ENCODE measurements at places on chromosomes 13 and 19.
A peak's percentile ranks its signal among the peaks of the same experiment; 100 is the strongest.

DNA sequence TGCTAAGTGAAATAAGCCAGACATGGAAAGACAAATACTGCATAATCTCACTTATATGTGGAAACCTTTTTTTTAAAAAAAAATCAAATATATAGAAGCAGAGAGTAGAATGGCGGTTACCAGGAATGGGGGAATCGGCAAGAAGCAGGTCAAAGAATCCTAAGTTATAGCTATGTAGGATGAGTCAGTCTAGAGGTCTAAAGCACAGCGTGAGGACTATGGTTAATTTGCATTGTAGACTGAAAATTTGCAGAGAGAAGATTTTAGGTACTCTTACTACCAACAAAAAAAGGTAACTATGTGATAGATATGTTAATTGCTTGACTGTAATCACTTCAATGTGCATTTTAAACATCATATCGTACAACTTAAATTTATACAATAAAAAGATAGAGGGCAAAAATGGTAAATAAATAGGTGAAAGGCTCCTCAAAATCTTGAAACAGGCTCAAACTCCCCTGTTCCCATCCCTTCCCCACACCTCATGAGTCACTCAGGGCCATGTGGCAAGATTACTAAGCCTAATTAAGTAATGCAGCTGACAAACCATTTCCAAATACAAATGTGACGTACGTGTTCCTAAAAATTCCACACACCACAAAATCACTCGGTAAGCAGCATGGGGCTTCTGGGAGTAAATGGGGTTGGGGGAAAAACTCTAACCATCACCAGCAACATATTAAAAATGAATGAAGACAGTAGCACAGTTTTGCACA lies 159.0 kb downstream of the USP12 start:
- DNase-seq, result no peak

GRCh38 chr13:48831248-48831647 lies 144.5 kb upstream of the FNDC3A start:
- no peak for DNase-seq

DNA sequence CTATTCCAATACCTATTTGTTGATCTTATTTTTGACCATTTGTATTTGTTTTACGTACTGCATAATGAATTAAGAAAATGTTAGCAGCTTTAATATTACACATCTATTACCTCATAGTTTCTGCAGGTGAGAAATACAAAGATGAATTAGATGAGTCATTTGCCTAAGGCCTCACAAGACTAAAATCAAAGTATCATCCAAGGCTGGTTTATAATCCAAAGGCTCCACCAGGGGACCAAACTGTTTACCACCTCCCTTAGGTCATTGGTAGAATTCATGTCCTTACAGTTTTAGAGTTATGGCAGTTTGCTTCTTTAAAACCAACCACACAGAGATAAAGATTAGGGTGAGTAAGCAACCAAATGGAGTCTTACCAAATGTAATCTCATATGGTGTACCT lies 848.1 kb downstream of the SLITRK6 start:
- DNase-seq, result no peak

- no peak for DNase-seq
These were observed 778.3 kb upstream of the SLC10A2 start for GRCh38 chr13:103844471-103844870.

DNA sequence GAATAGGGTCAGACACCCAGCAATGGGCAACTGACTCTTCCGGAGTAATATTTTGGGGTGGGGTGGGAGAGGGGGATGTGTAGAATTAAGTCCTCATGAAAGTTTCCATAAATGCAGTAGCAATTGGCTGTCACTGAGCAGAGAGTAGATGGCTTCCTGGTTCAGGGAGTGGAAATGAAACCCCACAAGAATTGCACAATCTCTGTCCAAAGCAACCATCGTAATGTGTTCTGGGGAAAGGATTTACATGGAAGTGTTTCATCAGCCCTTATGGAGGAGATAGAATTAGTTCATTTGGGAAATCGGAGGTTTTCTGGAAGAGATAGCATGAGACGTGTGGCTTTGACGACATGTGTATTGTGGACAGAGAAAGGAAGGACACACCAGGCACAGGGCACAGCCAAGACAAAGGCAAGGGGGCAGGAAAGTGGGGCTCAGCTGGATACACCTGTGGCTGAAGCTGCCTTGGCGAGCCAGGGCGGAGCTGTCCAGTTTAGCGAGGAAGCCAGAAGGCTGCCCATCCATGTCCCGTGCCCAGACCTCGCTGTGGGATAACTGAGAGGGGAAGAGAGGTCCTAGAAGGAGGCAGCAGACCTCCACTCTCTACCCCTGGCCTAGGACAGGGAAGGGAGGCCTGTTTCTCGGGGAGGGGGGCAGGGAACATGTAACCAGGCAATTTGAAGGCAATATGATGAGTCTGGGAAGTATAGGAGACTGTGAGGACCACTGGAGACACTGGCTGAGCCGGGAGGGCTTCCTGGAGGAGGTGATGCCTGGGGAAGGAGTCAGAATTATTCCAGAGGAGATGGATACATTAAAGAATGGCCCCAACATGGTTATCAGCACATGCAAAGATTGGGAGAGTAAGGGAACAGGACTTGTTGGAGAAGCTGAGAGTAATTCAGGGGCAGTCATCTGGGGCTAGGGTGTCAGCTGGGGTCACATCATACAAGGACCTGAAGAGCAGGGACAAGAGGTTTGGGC lies 2.6 kb upstream of the CLEC4G start:
- DNase-seq, result no peak

- no peak for DNase-seq
These were observed 18.4 kb downstream of the ZNF175 start for GRCh38 chr19:51589511-51589910.

GRCh38 chr19:30309176-30309575 lies 63.0 kb upstream of the ZNF536 start:
- no peak for DNase-seq

DNA sequence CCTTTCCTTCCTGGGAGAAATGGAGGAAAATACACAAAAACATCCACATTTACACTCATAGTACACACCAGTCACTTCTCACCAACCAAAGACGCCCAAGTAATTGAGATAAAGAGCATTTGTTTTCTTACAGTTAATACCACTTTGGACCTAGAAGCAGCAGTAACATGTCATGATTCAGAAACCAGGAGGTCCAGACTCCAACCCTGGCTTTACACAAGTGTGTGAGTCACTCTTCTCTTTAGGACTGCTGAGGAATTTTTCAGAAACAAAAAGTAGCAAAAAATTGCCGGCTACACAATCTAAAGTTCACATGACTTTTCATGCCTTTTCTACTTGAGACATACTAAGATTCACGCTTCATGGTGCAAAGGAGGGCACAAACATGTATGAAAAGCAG lies 42.1 kb downstream of the TUBGCP3 start:
- no peak for DNase-seq

DNA sequence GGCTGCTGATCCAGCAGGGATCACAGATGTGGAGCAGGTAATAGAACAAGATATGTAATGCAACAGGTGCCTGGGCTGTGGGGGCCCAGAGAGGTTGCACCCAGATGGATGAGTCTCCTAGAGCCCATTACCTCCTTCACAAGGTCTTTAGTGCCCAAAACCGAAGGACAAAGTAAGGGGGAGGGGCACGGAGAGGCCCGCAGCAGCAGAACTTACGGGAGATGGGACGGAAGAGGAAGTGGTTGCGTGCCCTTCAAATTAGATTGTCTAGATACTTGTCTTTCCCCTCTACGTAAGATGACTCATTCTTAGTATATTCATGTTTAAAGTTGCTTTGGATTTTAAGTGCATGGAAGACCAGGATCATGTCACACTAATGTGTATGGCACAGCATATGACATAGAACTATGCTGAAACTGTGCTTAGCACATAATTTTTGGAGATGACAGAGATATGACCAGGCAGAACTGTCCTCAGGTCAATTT lies 5.7 kb upstream of the MRPS31 start:
- DNase-seq, result peak; percentile 55

DNA sequence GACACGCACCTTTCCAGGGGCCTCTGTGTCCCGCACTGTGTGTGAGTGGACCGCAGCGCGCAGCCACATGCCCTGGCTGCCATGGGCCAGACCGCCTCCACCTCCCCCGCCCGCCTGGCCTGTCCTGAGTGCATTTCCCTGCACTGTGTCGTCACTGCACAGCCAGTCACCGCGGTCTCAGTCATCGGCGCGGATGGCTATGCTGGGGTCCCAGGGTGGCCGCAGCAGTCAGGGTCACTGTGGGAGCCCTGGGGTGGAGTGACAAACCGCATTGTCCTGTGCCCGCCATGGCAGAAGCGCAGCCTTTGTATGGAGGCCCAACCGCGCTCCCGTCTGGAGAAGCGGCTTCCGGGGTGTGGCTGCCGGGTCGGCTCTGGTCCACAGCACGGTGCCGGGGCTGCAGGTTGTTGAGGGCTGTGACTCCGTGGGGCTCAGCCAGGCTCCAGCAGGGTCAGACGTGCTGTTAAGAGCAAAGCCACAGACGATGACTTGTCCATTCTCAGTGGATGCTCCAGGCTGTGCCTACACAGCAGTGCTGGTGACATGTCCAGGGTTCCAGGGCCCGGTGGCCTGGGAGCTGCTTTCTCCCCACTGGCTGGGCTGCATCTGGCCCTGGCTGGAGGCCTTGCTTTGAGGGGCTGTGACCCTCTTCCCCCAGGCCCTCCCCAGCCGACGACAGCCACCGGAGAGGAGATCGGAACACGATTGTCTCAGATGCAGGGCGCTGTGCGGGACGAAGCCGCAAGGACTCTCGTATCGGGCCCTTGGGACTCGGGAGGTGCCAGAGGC lies 6.3 kb upstream of the NDUFS7 start:
- no peak for DNase-seq

- DNase-seq, result no peak
These were observed 187.3 kb downstream of the ZNF536 start for GRCh38 chr19:30559446-30559845.

GRCh38 chr19:52648336-52649016 lies 10.3 kb upstream of the ZNF83 start:
- no peak for DNase-seq
